Bronchial smooth muscle cell (primary cell): ENCODE measurements at places on chromosomes 6 and 20. TPM values are rescaled to one million over a fixed set of nuclear protein-coding genes. Genes with fewer than 3 reads are reported as not detected.

Gene DUSP15
- total RNA-seq, result 0.26 TPM in 1 of 2 replicates, not detected in the other

Gene GDAP1L1
- 0.17 TPM in 1 of 2 replicates, not detected in the other for total RNA-seq

Gene DDX39B
- total RNA-seq, result 324 and 339 TPM in 2 replicates

Gene SLC17A9
- 2.0 and 6.5 TPM in 2 replicates for total RNA-seq

Gene WFDC10B
- total RNA-seq, result 0.26 TPM in 1 of 2 replicates, not detected in the other

Gene RARS2
- 27.4 and 45.6 TPM in 2 replicates for total RNA-seq

Gene INSM1
- not detected in 2 replicates for total RNA-seq

Gene TOX2
- total RNA-seq, result 1.6 and 1.7 TPM in 2 replicates

Gene RIMS1
- total RNA-seq, result 0.16 and 0.17 TPM in 2 replicates

Gene IPCEF1
- total RNA-seq, result 0.09 and 0.47 TPM in 2 replicates

Gene SYCP2L
- total RNA-seq, result under 0.01 TPM in 1 of 2 replicates, not detected in the other

Gene TFAP2A
- 0.16 TPM in 1 of 2 replicates, not detected in the other for total RNA-seq

Gene HLA-DOB
- 0.32 and 1.5 TPM in 2 replicates for total RNA-seq

Gene COL10A1
- 0.16 TPM in 1 of 2 replicates, not detected in the other for total RNA-seq

Gene ZSCAN31
- total RNA-seq, result 38.8 and 53.0 TPM in 2 replicates

Gene TNFRSF6B
- total RNA-seq, result 0.52 and 18.1 TPM in 2 replicates

Gene ADAT2
- 2.1 and 5.0 TPM in 2 replicates for total RNA-seq

Gene UBE2V1
- 28.1 and 37.8 TPM in 2 replicates for total RNA-seq

Gene LBP
- 0.16 TPM in 1 of 2 replicates, not detected in the other for total RNA-seq

Gene PLCB4
- 3.1 and 8.2 TPM in 2 replicates for total RNA-seq
